ENCODE measurements at places on chromosomes 1 and 21.

GRCh38 chr1:226875641-226876295, 5.4 kb downstream of the PSEN2 start:
- DNase-seq = no peak

DNA sequence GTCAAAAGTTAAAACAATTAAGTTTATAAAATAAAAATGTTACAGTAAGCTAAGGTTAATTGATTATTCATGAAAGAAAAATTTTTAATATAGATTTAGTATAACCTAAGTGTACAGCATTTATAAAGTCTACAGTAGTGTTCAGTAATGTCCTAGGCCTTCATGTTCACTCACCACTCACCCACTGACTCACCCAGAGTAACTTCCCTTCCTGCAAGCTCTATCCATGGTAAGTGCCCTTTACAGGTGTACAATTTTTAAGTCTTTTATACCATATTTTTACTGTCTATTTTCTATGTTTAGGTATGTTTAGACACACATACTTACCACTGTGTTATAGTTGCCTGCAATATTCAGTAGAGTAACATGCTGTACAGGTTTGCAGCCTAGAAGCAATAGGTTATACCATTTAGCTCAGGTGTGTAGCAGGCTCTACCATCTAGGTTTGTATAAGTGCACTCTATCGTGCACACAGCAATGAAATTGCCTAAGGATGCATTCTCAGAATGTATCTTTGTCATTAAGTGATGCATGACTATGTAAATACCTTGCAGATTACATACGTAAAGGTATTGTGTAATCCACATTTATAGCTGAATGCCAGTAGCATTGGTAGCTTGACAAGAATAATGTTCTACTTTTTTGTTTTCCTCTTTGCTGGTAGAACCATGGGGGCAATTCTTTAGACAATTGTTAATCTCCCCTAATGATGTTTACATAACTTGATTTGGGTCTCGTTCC, 35.7 kb upstream of the GPR88 start:
- DNase-seq = no peak

GRCh38 chr1:92791487-92792066, 6.7 kb upstream of the EVI5 start:
- DNase-seq = no peak

DNA sequence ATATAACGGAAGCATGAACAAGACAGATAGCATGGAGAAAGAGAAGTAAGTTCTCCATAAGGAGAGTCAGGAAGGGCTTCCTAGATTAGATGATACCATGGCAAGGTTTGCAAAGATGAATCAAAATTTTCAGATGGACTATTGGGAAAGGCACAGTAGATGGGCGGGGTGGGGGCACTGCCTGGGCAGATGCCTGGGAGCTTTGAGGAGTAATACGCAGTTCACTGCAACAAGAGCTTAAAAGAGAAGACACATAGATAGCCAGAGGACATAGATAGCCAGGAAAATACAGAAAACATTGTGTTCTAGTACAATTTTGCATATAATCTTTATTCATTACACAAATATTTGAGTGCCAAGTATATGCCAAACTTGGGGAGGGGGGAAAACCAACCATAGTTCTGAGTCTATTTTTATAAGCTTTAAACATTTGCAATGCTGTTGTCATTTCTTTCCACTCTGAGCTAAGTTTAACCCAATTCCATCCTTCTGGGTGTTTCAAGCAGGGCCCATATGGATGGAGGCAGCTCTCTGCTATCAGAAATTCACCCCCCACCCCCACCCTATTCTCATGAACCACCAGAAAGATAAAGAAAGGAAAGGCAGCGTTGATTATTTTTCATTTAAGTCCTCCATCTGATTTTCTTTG, 120.6 kb downstream of the NUF2 start:
- no peak for DNase-seq

GRCh38 chr1:89657886-89658285, 25.0 kb downstream of the LRRC8C start:
- DNase-seq = no peak

DNA sequence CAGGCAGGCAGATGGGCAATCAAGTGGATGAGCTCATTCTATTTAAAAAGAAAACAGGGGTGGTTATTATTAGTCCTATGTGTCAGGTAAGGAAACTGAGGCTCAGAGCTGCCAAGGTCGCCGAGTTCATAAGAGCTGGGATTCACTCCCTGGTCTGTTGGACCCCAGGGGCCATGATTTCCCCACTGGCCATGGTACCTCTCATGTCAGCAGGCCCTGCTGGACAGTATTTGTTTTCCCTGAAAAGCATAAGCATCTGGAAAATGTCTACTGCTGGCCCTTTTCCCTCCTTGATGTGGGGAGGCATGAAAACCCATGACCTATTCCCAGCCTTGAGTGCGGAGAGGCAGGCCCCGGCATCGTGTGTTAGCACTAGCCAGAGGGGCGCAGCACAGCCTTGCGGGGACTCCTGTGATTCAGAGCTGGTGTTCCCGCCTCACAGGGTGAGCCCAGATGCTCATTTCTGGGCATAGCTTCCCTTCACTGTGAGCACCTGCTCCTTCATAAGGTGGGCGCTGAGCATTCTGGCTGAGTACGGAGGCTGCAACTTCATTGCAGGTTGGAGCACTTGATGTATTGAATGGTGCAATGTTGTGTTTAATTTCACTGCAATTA, 617.5 kb downstream of the PTPRU start:
- DNase-seq = no peak

- no peak for DNase-seq
Observed at GRCh38 chr21:40905251-40905650, 58.3 kb upstream of the DSCAM start.

GRCh38 chr1:25022361-25023189, 92.5 kb upstream of the RUNX3 start:
- peak; percentile 97 for DNase-seq

GRCh38 chr1:65994223-65994622, 201.5 kb downstream of the PDE4B start:
- DNase-seq = no peak

- no peak for DNase-seq
Observed at GRCh38 chr1:9723926-9724325, 72.4 kb downstream of the PIK3CD start.

- no peak for DNase-seq
Observed at GRCh38 chr21:34811368-34811767, 142.6 kb downstream of the CLIC6 start.

DNA sequence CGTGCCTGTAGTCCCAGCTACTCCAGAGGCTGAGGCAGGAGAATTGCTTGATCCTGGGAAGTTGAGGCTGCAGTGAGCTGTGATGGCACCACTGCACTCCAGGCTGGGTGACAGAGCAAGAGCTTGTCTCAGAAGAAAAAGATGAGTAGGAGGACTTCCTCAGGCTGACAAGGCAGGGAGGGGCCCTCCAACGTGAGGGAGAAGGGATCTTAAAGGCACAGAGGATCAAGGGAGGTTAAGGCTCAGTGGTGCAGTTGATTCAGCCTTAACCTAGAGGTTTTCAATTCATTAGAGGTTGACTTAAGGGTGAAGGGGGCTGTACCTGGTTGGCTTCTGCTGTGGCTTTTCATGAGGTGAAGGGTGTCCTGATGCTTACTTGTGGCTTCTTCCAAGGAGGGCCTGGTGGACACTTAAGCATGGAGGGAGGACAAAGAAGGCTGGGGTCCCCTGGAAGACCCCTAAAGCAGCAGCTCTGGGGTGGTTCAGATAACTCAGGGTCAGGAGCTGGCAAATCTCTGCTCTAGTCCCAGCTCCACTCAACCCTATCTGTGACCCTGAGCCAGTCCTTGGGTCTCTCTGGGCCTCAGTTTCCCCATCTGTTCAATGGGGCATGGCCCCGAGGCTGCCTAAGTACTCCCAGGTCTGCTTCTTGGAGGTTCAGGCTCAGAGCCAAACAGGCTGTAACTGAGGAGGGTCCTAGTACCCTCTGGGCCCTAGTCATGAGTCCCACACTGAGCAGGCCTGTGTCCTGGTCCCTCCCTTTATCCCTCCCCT, 6.3 kb downstream of the EXTL1 start:
- no peak for DNase-seq

DNA sequence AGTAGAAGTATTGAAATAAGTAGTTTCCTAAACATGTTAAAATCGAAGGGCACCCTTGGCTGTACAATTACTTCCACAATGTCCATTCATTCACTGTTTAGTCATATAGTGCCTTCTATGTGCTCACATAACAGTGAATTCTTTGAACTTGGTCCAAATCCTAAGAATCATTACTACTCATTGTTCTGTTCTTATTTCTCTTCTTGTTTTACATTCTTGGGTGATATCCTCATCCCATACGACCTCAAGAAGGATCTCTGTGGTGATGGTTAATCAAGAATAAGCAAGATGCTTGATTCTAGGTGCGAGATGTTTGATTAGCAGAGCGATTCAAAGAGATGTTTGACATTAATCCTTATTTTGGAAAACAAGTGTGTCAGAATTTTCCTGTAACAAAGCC, 667.4 kb upstream of the ZP4 start:
- no peak for DNase-seq

DNA sequence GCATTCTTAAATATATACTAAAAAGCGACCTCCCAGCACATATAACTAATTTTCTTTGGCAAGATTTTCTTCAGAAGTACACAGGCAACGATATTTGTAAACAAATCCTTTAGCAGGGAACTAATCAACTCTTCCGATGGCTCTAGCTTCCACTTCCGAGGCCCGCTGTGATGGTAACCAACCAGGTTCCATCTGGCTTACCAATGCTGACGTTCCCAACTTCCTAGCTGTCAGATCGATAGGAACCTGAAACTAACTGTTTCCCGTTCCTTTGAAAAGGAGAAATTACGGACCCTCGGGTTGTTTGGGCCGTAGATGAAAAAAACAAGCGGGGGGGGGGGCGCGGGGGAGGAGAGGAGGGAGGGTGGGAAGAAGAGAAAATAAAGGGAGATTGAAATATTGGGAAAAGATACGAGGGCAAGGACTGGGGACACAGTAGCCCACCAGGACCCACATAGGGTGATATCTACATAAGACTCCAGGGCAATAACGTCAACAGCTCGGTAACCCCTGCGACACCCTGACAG, 513 bp downstream of the GTF2B start:
- DNase-seq = no peak

GRCh38 chr21:15763359-15763758, 33.6 kb downstream of the USP25 start:
- DNase-seq = no peak

- DNase-seq = no peak
Observed at GRCh38 chr1:227322376-227322775, 4.1 kb upstream of the CDC42BPA start.

DNA sequence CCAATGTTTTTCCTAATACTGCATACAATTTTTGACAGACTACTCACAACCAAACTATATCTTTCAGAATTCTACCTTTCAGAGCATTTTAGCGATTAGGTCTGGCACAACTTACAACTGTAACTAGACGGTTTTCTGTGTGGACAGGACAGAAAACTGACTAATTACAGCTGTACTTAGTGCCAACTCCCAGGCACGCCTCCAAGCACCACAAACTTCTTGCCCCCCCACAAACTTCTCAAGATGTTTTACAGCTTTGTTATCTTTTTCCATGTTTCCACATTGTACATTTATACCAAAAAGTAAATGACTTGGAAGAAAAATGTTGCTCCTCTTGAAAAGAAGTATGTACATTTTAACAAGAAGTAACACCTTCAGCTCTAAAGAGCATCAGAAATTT, 13.8 kb downstream of the LYST start:
- no peak for DNase-seq

GRCh38 chr1:247241691-247242090, 14.2 kb upstream of the VN1R5 start:
- no peak for DNase-seq

GRCh38 chr1:174447866-174448530, at the start of gene GPR52:
TSS of gene GPR52 (plus strand) at chr1:174447964. CDS start at chr1:174448112, 148 bp downstream.
- DNase-seq = no peak

GRCh38 chr1:221829327-221830015, 87.6 kb upstream of the DUSP10 start:
- no peak for DNase-seq

GRCh38 chr1:85282424-85282823, 6.0 kb upstream of the BCL10 start:
- no peak for DNase-seq

DNA sequence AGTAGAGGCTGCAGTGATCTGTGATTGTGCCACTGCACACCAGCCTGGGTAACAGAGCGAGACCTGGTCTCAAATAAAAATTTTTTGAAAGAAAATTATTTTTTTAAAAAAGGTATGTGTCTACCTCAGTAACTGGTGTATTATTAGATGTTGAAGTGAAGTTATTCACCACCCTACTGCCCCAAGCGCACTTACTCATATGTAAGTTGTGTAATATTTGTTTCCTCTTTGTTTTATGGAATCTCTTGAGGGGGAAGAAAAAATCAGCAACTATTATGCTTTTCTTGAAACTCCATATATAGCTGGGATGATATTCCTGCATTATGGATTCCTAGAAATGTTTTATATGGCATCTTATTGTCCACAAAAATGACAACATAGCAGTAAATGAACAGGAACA, 21.3 kb downstream of the RBM15 start:
- DNase-seq = no peak

- peak; percentile 40 for DNase-seq
Observed at GRCh38 chr1:178282949-178283367, 189.1 kb downstream of the RASAL2 start.

GRCh38 chr1:205537386-205538018, 33.0 kb downstream of the CDK18 start:
- no peak for DNase-seq

- DNase-seq = no peak
Observed at GRCh38 chr1:68485431-68486022, 11.4 kb downstream of the DEPDC1 start.

DNA sequence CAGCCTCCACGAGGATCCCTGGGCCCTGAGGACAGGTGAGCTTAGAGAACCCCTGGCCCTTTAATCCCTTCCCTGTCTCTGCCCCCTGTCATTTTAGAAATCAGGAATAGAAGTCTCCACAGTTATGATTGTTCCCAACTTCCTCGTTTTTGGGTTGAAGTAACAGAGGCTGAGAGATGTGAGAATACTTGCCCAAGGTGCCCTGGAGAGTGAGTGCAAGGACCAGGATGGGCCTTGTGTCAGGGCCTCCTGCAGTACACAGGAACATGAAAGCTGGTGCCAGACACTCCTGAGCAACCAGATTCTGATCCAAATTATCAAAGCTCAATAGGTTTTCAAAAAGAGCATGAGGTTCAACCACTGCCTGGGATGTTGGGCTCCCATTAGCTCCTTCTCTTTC, 10.1 kb downstream of the HLX start:
- DNase-seq = no peak

DNA sequence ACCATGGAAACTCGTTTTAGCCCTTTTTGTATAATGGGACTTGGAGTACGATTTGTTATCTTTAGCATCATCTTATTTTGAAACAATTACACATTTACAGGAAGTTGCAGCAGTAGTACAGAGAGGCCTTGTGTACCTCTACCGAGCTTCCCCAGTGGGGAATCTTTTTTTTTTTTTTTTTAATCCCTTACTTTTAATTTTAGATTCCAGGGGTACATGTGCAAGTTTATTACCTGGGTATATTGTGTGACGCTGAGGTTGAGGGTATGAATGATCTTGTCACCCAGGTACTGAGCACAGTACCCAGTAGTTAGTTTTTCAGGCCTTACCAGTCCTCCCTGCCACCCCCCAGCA, 45.9 kb downstream of the HHAT start:
- no peak for DNase-seq

GRCh38 chr1:153570874-153571273, 5.2 kb upstream of the S100A2 start:
- DNase-seq = no peak

Data from smooth muscle cell of the brain vasculature (primary cell).